ENCODE measurements at places on chromosomes 6 and 20.

DNA sequence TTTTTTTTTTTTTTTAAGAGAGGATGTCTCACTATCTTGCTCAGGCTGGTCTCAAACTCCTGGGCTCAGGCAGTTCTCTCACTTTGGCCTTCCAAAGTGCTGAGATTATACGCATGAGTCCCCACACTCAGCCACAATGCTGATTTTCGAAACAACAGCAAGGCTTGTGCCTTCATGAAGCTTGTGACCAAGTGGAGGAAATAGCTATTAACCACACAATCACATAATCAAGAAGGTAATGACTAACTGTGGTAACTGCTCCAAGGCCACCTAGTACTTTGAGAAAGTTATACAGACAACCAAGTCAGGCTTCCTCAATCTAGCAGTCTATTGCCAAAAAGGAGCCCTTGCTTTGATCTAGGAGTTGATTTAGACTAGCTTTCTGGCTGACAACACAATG lies 46.3 kb downstream of the SOD2 start:
- no peak for DNase-seq

GRCh38 chr6:122136386-122136785 lies 263.1 kb upstream of the HSF2 start:
- no peak for DNase-seq

DNA sequence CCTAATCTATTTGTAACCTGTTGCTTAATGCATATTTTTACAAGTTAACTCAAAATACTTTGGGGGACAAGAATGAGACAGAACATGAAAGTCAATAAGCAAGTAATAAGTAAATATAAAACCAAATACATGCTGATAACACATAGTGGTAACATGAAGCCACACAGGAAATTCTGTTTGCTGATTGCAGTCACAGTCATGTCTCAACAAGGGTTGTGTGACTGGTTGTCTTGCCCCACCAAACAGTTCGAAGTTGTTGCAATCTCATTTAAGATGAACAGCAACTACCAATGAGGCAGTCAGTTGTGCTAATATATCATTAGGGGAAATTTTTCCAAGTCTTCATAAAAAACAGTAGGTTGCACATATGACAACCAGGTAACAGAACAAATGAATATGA lies 14.5 kb downstream of the CD24 start:
- DNase-seq: no peak

DNA sequence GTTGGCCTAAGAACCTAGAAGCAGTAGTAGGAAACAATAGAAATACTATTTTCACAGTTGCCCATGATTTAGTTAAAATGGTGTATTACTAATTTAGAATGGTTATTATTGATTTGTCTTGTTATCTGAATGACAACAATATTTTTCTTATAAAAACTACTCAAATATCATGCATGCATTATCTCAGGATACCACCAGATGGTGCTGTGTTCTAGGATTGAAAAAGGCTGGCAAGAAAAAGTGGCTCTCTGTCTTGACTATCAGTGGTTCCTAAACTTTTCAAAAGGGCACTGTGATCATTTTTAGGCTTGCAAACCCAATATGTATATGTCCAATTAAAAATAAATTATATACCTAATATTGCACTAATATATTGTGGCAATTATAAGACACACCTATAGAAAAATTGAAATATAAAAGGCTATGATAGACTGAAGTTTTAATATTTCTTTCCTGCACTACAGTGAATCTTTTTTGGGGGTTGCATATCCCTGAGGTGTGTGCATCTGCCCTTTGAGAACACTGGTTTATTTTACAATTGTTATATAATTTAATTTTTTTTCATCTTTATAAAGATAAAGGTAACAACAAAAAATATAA lies 131.7 kb upstream of the MLIP start:
- no peak for DNase-seq

DNA sequence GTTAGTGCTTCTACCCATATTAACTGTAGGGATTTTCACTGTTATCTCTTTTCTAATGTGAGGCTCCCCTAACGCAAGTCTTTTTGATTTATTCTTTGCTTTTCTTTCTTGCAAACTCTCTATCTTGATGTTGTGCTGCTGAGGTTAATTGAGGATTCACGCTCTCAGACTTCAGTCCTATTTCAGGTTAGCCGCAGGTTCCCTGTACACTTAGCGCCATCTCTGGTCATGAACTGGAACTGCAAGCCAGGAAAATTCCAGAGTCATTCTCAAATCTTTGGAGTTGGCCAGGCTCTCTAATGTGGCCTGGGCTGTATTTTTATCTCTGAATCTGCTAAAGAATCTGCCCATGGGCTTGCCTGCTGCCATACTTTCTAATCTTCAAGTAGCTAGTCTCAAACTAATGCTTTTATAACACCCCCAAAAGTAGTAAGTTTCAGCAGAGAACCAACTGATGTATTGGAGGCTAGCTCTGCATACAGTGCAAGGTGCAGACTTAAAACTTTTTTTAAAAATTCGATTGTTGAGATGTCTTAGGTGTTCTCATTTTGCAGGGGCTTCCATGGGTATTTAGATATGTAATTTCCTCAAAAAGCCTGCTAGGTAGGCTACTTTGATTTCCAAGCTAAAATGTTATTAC lies 91.1 kb upstream of the OPRM1 start:
- DNase-seq: peak; percentile 22

GRCh38 chr6:136920216-136920615 lies 1.9 kb upstream of the SLC35D3 start:
- no peak for DNase-seq

GRCh38 chr6:152049502-152049901 lies 242.0 kb downstream of the ESR1 start:
- no peak for DNase-seq

DNA sequence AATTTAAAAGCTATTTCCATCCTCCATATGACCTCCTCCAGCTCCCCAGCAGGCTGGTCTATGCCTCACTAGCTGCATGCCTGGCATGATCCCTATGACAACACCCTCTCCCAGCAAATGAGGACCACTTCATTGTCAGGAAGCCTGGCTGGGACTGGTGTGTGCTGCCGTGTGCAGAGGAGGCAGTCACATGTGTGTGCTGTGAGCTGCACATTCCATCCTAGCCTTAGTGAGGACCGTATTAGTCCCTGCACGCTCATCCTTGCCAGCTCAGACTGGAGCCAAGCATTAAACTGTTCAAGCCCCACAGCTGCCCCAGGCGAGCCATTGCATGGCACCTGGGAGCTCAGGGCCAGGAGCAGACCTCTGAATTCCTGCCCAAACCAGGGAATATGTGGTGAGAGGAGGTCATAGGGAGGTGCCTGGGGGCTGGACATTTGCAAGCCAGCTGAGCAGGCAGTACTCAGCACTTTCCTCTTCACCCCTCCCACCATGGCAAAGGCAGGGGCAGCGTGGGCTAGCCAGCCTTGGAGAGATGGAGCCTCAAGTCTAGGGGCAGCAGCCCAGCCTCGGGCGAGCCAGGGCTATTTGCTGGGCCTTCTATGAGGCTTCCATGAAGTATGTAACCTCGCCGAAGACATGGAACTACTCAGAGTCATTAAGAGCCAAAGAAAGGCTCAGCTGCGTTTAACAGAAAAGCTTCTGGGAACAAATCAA lies 8.7 kb upstream of the CCN5 start:
- no peak for DNase-seq

- DNase-seq: no peak
Observed at GRCh38 chr6:105711216-105711615, 308.3 kb upstream of the PREP start.

GRCh38 chr20:38770546-38770945 lies 22.3 kb downstream of the ACTR5 start:
- no peak for DNase-seq

- no peak for DNase-seq
Observed at GRCh38 chr6:147108259-147108910, 95.8 kb upstream of the STXBP5 start.

- DNase-seq: peak; percentile 91
Observed at GRCh38 chr6:43771210-43771857, 1.3 kb downstream of the VEGFA start.

DNA sequence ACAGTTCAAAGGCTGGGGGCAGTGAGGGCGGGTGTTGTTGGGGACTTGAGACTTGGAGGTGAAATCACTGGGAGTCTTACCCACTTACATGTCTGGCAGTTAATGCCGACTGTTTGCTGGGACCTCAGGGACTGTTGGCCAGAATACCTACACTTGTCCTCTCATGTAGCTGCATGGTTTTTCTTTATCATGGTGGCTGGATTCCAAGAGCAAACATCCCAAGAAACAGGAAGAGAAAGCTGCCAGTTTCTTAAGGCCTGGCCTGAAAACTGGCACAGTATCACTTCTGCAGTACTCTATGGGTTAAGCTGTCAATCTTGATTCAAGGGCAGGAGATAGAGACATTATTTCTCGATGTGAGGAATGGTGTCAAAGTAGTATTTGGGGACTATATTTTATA lies 19.8 kb upstream of the C6orf62 start:
- no peak for DNase-seq

DNA sequence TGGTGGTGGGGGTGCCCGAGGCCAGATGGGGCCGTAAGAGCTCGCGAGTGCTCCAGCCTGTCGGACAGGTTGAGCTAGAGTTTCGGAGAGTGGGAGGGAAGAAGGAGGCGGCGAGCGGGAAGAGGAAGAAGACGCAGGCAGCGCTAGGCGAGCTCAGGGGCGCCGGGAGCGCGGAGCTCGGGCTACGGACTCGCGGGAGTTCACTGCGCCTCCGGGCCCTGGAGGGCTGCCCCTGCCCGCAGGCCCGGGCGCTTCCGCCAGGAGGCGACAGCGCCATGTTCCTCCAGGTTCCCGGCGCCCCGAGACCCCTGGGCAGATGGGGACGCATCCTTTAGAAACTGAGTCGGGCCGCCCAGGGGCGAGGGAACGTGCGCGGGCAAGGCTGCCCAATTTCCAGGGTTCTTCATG lies 984 bp downstream of the TFAP2C start:
- peak; percentile 78 for DNase-seq

DNA sequence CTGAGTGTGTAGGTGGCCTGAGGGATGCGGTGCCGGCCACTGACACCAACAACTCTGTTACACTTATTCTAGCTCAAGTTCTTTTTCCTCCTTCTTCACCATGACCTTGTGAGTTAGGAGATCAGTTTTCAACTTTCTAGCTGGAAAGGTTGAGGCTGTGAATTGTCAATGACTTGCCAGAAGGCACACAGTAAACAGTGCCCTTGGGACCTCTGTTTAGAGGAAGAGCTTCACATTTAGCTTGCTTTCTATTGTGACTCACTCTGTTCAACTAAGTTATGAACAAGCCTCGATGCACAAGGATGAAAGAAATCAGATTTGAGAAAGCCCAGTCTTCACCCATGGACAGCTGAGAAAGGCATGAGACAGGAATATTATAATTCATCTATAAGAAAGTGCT lies 455.6 kb downstream of the MAFB start:
- DNase-seq: no peak

GRCh38 chr6:167129562-167129961 lies 6.7 kb downstream of the CCR6 start:
- no peak for DNase-seq

DNA sequence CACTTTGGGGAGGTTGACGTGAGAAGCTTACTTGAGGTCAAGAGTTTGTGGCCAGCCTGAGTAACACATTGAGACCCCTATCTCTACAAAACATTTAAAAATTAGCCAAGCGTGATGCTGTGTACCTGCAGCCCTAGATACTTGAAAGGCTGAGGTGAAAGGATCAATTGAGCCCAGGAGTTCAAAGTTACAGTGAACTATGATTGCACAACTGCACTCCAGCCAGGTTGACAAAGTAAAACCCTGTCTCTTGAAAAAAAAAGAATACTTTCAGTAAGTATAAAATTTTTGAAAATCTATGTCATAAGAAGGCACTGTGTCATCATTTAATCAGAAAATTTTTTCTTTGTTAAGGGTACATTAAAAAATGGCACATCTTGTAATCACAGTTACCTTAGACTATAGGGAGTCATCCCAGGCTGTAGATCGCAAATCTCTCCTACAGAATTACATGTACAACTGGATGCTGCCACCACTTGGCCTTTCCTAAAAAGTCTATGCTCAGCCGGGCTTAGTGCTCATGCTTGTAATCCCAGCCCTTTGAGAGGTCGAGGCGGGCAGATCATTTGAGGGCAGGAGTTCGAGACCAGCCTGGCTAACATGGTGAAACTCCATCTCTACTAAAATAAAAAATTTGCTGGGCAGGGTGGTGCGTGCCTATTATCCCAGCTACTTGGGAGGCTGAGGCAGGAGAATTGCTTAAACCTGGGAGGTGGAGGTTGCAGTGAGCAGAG lies 17.0 kb upstream of the MRS2 start:
- no peak for DNase-seq

DNA sequence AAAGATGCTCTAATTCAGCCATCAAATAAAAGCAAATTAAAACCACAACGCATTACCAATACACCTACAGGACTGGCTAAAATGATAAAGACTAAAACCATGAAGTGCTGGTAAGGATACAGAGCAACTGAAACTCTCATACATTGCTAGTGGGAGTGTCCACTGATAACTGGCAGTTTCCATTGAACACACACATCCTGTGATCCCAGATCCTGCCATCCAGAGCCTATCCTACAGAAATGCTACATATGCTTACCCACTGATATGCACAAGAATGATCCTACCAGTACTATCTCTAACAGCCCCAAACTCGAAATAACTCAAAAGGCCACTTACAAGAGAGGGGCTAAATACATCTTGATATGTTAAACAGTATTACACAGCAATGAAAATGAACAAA lies 81.0 kb downstream of the FYN start:
- DNase-seq: no peak

- DNase-seq: no peak
Observed at GRCh38 chr6:5276581-5276980, 15.3 kb downstream of the FARS2 start.

GRCh38 chr20:4835244-4836177 lies 113.8 kb downstream of the PRND start:
- peak; percentile 67 for DNase-seq
